ENCODE measurements at places on chromosomes 12 and 14.

- DNase-seq: no peak
These were observed 22.2 kb downstream of the ARF6 start for GRCh38 chr14:49915085-49915484.

DNA sequence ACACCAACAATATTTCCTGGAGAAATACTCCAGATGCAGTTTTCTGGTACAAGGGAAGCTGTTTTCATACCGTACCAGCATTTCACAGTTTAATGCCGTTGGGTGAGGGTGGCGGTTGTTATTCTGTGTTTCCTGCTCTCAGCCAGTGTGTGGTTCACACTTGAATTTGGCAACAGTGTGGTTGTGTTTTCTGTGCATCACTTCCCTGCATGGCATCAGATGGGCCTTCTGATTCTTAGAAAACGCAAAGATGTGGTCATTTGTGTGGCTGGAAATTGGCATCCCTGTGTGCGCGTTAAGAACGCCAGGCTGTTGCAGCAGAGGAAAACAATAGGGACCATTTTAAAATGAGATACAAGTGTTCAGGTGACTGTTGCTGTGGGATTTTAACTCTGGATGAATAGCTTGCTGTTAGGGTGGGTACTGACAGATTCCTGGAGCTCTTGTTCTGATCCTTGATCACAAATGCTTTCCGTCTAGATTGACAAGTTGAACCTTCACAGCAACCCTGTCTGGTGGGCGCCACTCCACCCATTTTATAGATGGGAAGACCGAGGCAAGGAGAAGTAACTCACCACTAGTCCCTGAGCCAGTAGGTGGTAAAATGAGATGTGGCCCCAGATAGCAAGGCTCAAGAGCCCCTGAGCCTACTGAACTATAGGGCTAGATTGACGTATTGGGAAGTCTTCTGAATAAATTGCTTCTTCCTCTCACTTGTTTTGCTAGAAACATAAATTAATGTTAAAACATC, 231.2 kb downstream of the CHST11 start:
- no peak for DNase-seq

DNA sequence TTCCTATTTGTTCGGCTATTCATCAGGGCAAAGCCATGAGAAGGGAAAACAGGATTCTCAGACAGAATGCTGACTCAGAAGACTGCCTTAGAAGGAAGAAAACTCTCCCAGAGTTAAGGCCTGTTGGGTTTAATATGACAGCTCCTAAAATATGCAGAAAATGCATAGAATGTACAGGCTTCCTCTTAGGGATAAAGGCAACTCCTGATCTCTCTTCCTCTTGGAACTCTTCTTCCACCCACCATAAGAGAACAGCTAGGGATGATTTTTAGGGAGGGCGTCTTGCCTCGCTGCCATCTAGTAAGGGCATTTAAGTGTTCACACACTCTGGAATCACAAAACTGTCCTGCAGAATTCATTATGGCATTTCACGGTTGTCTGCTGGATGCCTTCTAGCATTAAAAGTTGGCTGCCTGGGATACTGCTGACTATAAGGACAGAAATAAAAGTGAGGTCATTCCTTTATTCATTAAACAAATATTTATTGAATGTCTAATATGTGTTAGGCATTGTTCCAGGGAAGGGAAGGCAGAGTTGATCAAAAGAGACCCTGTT, 73.7 kb downstream of the DCAF5 start:
- no peak for DNase-seq

DNA sequence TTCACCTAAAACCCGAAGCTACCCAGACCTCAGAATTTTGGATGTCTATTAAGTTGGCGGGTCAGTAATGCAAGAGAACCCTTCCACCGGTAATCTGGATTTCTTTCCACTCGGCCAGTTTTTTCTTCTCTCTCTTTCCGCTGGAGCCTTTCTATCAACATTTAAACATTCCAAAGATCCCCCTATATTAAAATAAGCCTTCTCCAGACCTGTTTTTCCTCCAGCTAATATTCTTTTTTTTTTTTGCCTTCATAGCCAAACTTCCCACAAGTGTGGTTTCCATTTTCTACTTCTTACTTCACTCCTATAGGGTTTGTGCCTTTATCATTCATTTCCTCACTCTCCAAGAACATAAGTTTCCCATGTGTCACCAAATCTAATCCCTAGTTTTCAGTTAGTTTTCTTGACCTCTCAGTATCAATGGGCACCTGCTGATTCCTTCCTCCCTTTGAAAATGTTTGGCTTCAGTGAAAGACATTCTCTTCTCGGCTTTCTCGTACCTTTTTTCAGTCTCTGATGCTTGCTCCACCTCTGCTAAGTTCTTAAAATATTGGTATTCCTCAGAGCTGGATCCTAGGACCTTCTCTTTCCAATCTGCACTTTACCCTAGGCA, 583 bp upstream of the SDR39U1 start:
- DNase-seq: no peak

DNA sequence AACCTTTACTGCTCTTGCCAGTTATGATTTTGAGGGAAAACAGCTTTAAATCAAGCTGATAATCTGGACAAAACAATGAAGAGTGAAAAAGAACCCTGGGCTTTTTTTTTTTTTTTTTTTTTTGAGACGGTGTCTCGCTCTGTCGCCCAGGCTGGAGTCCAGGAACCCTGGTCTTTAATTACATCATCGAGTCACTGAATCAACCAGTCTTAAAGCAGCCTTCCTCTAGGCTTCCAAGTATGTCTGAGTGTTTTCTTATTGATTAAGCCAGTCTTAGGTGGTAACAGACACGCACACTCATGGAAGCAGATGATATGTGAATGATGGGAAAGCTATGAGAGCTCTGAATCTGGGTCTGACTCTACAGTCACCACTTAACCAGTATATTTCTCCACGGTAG, 5.9 kb upstream of the VCPKMT start:
- DNase-seq: no peak

DNA sequence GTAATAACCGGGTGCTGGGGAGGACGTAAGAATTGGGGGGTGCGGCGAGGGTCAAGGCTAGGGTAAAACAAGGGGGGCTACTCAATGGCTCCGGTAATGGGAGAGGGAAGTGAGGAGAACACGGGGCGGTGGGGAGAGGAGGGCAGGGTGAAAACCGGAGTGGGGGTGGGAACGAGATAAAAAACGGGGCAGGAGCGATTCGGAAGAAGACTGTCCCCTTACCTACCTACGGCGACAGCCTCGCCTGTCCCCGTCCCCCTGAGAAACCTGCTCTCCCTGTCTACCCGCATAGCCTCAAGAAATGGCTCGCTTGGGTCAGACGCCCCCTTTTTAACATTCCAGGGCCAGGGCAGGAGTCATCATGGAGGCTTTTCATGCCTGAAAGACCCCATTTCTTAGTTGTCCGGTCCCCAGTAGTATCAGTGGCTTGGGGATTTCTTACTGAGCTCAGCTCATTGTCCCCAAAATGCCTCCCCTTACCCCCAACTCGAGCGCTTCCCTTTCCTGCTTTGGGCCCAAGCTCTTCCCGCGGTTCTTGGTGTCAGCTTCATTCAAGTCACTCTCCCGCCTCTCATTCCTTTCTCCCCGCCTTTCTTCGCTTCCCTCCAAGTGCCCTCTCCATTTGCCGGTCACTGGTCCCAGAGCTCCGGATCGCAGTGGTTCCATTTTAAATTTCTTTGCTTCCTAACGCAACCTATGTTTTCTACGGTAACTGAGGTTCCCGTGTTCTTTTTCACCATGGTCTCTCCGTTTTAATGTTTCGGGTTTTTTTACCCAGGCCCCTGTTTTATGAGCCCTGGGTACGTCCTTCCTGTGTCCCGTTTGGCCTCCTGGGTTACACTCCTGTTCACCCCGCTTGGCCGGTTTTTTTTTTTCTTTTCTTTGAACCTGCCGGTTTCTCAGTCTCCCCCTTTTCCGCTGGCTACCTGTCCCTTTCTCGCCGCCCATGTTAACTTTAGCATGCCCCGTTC, 1.2 kb upstream of the WSB2 start:
- no peak for DNase-seq

GRCh38 chr12:131711551-131712205, 788 bp downstream of the SFSWAP start:
- no peak for DNase-seq

GRCh38 chr14:70149596-70150165, 39.1 kb downstream of the SLC8A3 start:
- no peak for DNase-seq

GRCh38 chr12:124684496-124684895, 117.1 kb upstream of the NCOR2 start:
- no peak for DNase-seq

DNA sequence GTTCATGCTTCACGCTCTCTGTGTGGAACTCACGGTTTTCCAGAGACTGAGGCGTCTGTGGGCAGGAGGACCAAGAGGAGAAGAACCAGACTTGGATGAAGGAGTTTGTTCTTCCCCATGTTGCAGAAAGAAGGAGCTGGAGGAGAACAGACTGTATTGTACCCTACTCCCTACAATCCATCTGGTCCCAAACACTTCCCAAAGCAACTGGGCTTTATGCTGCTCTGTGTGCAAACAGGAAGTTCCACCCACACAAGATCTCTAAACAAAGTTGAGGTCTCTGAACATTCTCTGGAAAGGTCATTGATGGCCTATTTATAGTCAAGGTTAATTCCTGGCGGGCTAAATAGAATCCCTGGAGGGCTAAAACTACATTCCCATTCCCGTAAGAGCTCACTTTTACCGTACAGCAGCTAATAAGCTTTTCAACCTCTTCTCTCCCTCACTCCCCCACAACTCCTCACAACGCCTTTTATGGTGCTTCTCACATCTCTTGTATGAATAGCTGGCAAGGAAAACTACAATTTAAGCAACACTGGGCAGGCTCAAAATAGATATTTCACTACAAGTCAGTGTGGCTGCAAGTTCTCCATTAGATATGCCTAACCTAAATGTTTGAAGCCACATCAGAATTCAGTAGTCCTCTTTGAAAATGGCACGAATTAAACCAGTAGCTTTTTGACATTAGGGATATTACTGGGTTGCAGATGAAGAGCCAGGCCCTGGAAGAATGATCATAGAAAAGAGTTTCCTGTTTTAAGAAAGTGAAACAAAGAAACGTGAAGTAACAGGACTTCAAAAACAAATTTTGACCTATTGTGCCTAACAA, at the start of gene A2M:
Gene A2M, minus strand, starts transcription at position 189 of the 829 bp plus-strand sequence. Its CDS starts 70 bp downstream, at position 119.
- DNase-seq: no peak

DNA sequence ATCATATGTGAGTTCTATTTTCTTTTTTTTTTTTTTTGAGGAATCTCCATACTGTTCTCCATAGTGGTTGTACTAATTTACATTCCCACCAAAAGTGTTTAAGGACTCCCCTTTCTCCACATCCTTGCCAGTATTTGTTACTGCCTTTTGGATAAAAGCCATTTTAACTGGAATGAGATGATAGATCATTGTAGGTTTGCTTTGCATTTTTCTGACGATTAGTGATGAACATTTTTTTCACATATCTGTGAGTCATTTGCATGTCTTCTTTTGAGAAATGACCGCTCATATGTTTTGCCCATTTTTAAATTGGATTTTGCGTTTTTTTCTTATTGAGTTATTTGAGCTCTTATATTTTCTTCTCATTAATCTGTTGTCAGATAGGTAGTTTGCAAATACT, 394.8 kb downstream of the LRFN5 start:
- no peak for DNase-seq

DNA sequence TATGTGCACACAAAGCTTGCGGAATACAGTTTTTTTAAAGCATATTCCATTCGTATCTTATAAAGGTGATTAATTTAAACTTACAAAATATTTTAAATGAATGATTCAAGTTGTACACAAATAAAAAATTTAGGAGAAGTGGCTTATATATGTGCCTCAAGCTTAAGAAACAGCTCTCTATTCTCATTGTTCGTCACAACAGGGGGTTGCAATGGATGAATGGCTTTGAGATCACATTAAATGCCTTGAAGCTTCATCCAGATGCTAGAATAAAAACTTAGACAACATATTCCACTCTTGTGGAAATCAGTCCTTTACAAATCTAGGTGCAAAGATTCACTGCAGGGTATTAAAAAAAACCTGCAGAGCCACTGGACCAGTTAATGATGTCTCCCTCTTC, 303.9 kb upstream of the LRFN5 start:
- no peak for DNase-seq

GRCh38 chr14:56300495-56300894, 182.3 kb downstream of the PELI2 start:
- no peak for DNase-seq

DNA sequence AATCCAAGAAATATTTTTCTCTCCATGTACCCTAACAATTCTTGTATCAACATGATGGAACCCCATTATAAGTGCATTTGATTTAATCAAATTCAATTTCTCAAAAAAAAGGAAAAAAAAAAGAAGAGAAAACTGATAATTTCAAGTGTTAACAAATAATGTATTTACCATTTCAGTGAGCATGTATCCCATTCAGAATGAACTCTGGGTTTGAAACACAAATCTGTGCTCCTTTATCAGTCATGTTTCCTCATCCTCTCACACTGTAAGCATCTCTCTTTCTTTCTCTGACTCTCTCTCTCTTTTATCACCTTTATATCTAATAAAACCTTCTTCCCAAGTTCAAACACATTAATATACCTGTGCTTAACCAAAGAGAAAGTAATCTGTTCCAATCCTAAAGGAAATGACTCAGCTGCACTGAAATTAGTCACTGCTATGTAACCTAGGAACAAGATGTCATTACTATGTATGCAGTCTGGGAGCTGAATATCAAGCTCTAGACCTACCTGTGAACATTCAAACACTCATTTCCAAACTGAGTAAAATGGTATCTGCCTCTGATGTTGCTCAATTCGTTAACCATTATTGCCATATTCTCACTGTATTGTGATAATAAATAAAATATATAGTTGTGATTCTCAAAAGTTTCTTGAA, 135.0 kb upstream of the LRIG3 start:
- DNase-seq: no peak

GRCh38 chr12:108386709-108387360, 47.7 kb upstream of the CMKLR1 start:
- DNase-seq: no peak

GRCh38 chr12:72082986-72083820, 144.6 kb downstream of the TPH2 start:
- no peak for DNase-seq

DNA sequence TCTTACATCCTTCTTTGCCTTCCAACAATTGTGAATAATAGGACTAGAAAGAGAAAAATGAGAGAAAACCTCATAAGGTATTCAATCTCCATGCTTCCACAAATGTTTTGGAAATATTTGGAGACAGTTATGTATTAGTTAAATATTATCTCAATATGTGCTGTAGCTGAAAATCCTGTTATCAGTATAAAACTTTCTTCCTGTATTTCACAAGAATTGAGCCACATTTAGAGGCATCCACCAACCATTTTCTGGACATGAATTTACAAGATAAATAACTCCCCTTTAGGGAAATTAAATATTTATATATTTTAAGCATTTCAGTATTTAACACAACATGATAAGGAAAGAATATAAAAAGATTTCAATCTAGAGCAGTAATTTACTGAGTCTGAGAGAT, 200.3 kb downstream of the GPHN start:
- DNase-seq: no peak

DNA sequence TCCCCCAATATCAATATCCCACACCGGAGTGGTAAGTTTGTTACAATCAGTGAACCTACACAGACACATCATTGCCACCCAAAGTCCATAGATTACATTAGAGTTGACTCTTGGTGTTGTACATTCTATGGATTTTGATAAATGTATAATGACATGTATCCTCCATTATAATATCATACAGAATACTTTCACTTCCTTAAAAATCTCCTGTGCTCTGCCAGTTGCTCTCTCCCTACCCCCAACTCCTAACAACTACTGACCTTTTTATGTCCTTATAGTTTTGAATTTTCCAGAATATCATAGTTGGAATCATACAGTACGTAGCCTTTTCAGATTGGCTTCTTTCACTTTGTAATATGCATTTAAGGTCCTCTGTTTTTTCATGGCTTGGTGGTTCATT, 48.4 kb downstream of the SLC4A8 start:
- DNase-seq: no peak

GRCh38 chr12:24933694-24934407, 15.1 kb downstream of the BCAT1 start:
- DNase-seq: no peak

- DNase-seq: no peak
These were observed 148.7 kb downstream of the CCDC59 start for GRCh38 chr12:82209533-82209932.
